ENCODE measurements at places on chromosomes 6 and 20.

GRCh38 chr20:60559462-60559861 is 601.2 kb downstream of the CDH26 start:
- DNase-seq, result peak; percentile 9

DNA sequence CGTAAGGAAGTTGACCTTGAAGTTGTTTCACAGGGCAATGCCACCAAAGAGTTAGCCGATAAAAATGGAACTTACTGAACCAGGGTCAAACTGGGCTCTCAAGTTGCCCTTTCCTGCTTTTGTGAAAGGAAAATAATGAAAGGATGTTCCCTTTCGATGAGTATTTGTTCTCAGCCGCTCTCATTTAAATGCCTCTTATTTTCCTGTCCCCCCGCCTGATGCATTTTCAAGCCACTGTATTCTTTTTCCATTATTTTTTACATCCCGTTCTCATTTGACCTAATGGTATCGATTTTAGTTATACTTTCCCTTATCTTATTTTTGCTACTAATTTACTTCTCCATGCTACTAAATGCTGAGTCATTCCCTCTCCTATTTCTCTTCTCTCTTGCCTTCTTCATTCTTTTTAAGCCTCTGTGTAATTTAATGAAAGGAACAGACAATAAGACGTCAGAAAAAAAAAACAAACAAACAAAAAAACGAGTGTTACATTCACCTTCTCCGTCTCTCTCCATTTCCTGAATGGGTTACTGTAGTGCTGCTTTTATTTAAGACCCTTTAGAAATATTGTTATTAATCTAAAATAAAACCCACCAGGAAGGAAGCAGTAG is 655 bp upstream of the NDUFAF4 start:
- no peak for DNase-seq

DNA sequence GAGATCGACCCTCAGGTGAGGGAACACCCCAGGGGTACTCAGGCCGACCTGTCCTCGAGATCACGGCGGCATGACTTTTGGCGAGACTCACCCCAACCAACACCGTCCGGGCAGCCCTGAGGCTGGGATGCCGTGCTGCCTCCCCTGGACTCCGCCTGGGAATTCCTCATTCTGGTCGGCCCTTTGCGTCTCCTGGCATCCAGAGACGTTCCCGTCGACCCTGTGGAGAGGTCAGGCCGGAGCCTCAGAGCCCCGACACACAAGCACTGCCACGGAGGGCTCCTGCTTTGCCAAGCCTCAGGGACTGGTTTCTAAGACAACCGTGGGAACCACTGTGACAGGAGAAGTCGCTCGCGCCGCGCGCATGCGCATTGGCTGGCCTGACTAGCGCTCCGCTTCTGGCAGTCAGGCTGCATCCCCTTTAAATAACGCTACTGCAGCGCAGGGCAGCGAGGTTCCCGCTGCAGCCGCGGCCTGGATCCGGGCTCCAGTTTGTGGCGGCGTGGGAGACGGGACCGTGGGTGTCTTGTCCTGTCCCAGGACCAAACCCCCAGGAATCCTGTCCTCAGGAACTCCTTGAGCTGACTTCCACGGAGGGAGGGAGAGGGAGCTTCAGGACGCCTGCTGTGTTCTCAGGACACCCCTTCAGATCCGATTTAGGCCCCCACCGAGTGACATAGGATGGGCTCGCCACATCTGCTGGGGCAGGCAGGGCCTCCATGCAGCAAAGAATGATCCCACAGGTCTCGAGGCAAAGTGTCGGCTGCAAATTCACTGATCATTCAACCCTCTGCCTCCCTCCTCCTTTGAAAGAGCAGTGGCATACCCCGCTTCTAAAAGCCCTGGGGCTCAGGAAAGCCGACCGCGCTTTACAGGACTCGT is 163.2 kb upstream of the ZNF337 start:
- no peak for DNase-seq

- no peak for DNase-seq
Observed at GRCh38 chr6:30682143-30683117, 4.0 kb downstream of the PPP1R18 start.

- no peak for DNase-seq
Observed at GRCh38 chr6:34301408-34301807, 52.6 kb upstream of the SMIM29 start.
